Muscle of back (tissue), 13 donors: ENCODE measurements at places on chromosomes 5 and 9.
A peak's percentile ranks its signal among the peaks of the same experiment; 100 is the strongest.

DNA sequence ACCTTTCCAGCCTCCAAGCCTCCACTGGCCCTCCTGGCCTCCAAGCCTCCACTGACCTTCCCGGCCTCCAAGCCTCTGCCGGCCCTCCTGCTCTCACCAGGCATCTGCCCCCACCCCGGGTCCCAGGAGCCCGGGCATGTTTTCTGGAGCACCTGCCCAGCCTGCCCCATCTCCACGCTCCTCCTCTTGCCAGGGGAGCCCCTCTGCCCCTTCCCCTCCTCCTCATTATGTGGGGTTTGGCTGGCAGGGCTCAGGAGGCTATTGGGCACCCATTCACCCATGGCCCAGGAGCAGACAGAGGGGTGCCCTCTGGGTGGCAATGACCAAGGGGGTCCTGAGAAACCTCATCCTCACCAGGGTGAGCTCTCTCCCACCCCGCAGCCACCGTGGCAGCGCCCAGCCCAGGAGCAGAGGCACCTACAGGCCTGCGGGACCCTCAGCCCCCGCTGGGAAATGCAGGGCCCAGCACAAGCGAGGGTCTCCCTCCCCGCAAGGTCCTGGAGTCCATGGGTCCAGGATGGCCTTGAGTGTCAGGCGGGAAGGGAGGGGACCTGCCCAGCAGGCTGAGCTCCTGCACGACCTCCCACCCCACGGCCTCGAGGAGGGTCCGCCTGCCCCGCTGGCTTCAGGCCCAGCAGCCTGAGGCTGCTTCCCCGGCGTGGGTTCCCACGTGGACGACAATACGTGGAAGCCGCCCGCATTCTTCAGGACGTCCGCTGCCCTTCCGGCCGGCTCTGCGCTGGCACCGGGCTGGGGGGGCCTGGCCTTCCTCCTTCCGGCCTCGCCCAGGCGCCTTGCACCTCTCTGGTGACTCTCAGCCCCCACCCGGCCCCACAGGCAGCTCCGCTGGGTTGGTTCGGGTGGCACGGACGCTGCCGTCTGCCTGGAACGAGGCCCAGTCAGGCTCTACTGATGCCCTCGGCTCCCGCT is 51.4 kb upstream of the NRARP start:
- DNase-seq, result no peak

- no peak for DNase-seq
Measured at GRCh38 chr5:86879086-86879485, 261.3 kb downstream of the COX7C start.

DNA sequence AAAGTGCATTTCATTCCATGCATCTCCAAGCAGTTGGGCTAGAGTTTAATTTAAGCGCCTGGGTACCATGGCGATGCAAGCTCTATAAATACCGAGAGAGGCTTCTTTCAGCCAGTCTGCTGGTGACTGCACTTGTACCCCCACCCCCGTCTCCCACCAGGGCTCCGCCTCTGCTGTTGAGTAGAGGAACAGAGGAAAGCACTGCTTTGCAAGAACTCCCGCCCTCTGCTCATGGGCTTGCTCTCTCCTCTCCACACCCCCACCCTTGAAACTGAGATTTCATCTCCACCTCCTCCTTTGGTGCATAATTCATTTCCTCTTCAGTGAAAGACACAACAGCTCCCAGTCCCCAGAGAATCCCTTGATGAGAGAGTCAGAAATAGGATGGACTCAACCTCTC is 5.1 kb upstream of the WWC1 start:
- no peak for DNase-seq

- peak; percentile 87 for DNase-seq
Measured at GRCh38 chr9:112012026-112012902, 115.7 kb downstream of the UGCG start.

- no peak for DNase-seq
Measured at GRCh38 chr5:172370648-172371545, 83.4 kb downstream of the SH3PXD2B start.

- DNase-seq, result no peak
Measured at GRCh38 chr5:149776361-149777305, 46.5 kb downstream of the PPARGC1B start.

GRCh38 chr5:28499766-28500290 is 1461.4 kb upstream of the CDH9 start:
- no peak for DNase-seq

DNA sequence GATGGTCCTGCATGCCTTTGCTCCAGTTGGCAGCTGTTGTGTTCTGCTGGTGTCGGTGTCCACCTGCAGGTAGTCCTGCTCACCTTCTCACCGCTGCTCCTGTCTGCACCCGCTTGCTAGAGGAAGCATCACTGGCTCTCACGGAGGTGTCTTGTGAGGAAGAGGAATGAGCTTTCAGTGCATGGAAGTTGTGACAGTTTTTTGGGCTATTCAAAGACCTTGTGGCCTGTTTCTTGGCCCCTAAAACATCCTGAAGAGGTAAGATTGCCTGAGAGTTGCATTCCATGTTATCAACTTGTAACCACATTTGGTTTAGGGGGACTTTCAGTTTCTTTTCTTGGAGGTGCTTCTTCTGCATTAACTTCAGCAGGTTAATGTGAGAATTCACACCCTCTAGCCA is 85.6 kb downstream of the MACROH2A1 start:
- no peak for DNase-seq

DNA sequence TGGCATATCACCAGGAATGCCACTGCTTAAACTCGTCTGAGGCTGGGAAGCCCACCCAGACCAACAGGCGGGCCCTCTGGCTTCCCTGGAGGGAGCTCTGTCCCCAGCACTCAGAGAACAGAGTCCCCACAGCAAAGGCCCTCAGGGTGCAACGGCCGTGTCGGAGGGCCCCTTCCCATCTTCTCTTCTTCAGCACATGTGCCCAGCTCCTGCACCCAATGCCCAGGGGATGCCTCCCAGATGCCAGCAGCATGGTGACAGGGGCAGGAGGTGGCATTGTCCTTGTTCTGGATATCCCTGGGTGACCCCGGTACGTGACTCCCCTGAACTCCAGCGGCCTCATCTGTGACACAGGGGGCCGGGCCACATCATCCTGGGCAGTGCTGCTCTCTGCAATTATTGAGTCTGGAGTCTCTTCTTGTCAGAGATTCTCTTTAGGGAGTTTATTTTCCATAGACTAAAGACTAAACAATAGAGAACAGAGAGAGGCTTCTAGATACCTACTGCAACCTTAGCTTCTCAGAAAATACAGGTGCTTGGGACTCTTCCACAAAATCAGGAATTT is 13.6 kb upstream of the OLFM1 start:
- no peak for DNase-seq

DNA sequence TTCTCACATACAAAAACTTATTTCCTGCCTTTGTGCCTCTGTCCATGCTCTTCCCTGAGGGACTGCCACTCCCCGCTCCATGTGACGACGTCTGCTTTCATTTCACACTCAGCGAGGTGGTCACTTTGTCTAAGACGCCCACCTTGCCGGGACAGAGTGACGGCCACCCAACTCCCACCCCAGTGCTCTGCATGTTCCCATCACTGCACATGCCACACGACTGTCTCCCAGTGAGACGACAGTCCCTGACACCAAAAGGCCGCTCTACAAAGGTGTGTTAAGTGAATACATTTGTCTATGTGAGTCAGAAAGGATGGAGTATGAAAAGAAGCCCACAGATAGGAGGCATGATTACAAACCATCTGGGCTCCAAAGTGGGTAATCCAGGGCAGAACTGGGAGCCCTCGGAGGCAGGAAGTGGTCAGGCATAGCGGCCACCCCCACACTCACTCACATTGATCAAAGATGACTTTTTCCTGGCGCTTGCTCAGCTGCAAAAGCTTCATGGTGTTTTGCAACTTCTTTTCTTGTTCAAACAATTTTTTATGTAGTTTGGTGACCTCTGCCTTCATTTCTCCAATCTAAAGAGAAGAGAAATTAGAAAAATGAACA is 185.8 kb downstream of the CDK5RAP2 start:
- peak; percentile 76 for DNase-seq

- DNase-seq, result no peak
Measured at GRCh38 chr9:115548609-115549260, 430.8 kb upstream of the TNC start.

GRCh38 chr5:150406103-150406722 is 6.5 kb downstream of the CD74 start:
- DNase-seq, result no peak

DNA sequence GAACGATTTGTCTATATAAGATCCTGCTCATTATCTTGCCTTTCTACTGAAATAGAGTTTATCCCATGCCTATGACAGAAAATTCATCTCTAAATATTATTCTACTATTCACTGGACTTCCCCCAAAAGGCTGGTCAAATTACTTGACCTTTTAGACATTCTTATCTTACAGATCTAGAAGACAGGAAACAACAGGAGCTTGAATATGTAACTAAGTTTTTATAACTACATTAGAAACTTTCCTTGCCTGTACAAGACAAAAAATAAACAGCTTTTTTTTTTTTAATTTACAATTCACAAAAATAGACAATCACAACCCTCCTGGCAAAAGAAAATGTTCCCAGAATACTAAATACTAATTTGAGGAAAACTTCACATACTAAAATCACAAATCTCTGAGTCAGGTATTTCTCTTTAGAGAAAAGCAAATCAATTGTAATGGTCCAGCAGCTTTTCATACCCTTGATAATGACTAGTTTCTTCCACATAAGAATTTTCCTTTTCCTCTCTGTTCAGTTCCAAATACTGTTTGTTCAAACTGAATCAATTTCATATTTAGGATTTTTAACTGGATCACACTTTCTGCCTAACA is 68.6 kb downstream of the MLLT3 start:
- no peak for DNase-seq

- peak; percentile 50 for DNase-seq
Measured at GRCh38 chr5:124519396-124519795, 227.0 kb downstream of the ZNF608 start.

- DNase-seq, result no peak
Measured at GRCh38 chr5:135323701-135324132, 75.3 kb downstream of the MACROH2A1 start.

DNA sequence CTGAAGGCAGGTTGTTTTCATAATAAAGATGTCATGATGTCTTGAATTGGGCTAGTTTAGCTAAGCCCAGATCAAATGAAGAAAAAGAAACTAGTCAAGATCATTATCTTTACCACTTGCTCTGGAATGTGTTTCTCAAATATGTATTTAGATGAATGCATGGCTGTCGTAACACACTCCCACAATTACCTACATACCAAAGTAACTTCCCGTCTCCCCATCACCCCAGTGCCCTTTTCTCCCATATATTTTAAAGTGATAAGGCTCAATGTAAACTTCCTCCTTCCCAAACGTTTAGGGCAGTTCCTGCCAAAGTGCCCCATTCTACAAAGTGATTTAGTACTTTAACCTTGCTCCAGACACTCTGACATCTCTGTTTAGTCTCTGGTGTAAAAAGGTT is 61.4 kb downstream of the SLC1A3 start:
- no peak for DNase-seq

DNA sequence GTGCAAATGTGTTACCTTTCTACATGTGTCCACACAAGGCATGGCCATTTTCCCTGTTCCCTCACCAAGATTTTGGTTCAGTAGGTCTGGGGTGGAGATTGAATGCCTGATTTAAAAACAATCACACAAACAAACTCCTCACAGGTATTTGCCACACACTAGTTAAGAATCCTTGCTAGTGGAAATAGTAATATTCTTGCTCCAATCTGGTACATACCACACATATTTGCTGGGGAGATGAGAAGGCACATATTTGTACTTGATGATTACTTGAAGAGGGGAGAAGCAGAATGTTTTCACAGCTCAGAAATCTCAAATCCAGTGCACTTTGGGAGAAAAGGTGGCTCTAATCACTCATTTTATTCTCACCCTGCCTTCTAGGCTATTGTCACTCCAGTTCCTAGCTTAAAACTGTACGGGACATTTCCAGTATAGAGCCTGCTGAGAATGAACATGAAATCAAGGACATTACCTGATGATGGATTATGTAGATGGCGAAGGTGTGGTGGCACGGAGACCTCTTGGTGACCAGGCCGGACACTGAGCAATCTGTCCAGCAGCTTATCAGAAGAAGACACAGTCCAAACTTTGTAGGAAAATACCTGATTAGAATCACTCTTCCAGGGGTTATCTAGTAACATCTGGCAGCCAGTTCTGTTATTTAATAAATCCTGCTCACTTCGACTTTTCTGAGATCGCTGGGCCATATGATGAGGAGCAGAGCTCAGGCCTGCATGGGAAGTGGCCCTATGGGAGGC is 116.1 kb upstream of the IL6ST start:
- DNase-seq, result no peak

GRCh38 chr9:64773491-64773931 is 511.5 kb downstream of the FOXD4L5 start:
- peak; percentile 14 for DNase-seq

- DNase-seq, result no peak
Measured at GRCh38 chr5:95347506-95348120, 43.6 kb upstream of the FAM81B start.

DNA sequence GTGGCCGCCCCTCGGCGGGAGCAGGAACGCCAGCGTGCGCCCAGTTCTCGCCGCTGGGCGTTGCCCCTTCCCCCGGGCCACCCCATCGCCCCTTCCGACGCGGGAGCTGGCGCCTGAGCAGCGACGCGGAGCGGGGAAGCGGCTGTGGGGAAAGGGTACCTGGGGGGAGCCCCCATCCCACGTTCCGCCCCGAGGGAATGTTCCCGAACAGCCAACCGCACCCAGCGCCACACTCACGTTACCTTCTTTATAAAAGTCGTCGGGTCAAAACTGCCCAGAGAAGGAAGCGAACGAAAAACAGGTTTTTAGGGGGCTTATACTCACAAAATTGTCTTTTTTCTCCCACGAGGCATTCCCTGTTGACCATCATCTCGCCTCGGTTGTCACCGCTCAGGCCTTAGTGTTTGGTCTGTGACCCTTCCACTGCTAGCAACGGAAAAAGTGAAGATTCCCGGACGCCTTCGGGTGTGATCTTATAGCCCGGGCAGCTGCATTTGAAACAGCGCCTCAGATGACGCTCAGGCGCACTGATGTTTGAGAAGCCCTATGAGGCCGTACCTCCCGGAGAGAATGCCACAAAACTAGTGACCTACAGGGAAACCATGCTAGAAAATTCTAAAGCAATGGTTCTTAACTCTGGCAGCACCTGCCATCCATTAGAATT is 475 bp upstream of the GOLM1 start:
- DNase-seq, result peak; percentile 50

GRCh38 chr5:100535060-100536005 is at the start of gene FAM174A:
TSS of gene FAM174A (plus strand) at chr5:100535374. CDS start at chr5:100535531, 157 bp downstream.
- DNase-seq, result peak; percentile 99

DNA sequence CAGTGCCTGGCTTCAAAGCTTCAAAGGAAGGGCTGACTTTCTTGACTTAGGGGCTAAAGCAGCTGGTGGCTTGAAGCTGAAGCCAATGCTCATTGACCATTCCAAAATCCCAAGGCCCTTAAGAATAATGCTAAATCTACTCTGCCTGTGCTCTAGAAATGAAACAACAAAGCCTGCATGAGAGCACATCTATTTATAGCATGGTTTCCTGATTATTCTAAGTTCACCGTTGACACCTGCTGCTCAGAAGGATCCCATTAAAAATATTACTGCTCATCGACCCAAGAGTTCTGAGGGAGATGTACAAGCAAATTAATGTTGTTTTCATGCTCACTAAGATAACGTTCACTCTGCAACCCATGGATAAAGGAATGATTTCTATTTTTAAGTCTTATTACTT is 6.7 kb downstream of the TMEM174 start:
- no peak for DNase-seq

GRCh38 chr9:127395497-127396252 is 1.3 kb upstream of the SLC2A8 start:
- DNase-seq, result no peak

GRCh38 chr5:178211095-178212048 is 7.0 kb downstream of the HNRNPAB start:
- no peak for DNase-seq
